ENCODE measurements at places on chromosomes 3 and 15. TPM values are rescaled to one million over a fixed set of nuclear protein-coding genes. Genes with fewer than 3 reads are reported as not detected.

GRCh38 chr15:65862682-65863081, 6.6 kb upstream of the RAB11A start:
- H3K4me3 ChIP-seq, result peak overlapping the region; percentile 32
- no peaks in the 10 kb centered on the region for H3K36me3 ChIP-seq
- H3K4me1 ChIP-seq, result peaks cover 10% of the 10 kb centered on the region
- no peak overlapping the region for H3K27ac ChIP-seq

- H3K36me3 ChIP-seq, result peaks cover 15% of the 10 kb centered on the region
- H3K4me3 ChIP-seq, result peak overlapping the region; percentile 97
- peak overlapping the region; percentile 89 for H3K27ac ChIP-seq
- peaks cover 46% of the 10 kb centered on the region for H3K4me1 ChIP-seq
Measured at GRCh38 chr15:67068710-67069400, 3.5 kb downstream of the SMAD3 start.

DNA sequence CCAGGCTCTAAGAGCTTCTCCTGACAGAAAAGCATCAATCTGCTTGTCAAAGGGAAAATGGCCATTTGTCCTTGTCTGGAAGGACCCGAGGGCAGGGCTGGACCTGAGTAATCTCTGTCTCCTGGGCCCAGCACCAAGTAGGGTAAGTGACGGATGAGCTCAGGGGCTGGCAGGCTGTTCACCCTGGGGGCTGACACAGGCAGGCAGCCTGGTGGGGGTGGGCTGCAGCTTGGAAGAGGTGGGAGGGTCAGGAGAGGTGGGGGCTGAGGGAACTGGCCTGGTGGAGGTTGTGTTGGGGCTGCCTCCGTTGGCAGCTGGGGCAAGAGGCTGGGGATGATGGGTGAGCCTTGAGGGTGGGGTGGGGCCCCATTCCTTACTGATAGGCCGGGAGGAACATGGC, 42.3 kb upstream of the ADPGK start:
- peaks cover 18% of the 10 kb centered on the region for H3K27me3 ChIP-seq
- DNase-seq, result no peak
- H3K4me3 ChIP-seq, result no peak overlapping the region
- H3K36me3 ChIP-seq, result no peaks in the 10 kb centered on the region
- H3K4me1 ChIP-seq, result no peaks in the 10 kb centered on the region

- H3K27ac ChIP-seq, result peak overlapping the region; percentile 94
- peaks cover 17% of the 10 kb centered on the region for H3K27me3 ChIP-seq
- peaks cover 30% of the 10 kb centered on the region for H3K4me1 ChIP-seq
- H3K36me3 ChIP-seq, result no peaks in the 10 kb centered on the region
- H3K4me3 ChIP-seq, result peak overlapping the region; percentile 88
Measured at GRCh38 chr3:105369500-105370371, 3.0 kb downstream of the ALCAM start.

The GUCA1C gene
- total RNA-seq, result not detected

The DNAJC19 gene
- total RNA-seq, result 51.7 TPM

Data from activated naive CD8-positive, alpha-beta T cell treated with anti-CD3 and anti-CD28 coated beads, Interleukin-2, amount 10 ng/mL, durations not matched to agents 7 days and 5 days (primary cell).